ENCODE measurements at places on chromosomes 16 and 17.

- DNase-seq, result no peak
These were observed 27.5 kb downstream of the PIMREG start for GRCh38 chr17:6471531-6472465.

- DNase-seq, result no peak
These were observed 49.1 kb downstream of the STAT5A start for GRCh38 chr17:42337442-42337841.

DNA sequence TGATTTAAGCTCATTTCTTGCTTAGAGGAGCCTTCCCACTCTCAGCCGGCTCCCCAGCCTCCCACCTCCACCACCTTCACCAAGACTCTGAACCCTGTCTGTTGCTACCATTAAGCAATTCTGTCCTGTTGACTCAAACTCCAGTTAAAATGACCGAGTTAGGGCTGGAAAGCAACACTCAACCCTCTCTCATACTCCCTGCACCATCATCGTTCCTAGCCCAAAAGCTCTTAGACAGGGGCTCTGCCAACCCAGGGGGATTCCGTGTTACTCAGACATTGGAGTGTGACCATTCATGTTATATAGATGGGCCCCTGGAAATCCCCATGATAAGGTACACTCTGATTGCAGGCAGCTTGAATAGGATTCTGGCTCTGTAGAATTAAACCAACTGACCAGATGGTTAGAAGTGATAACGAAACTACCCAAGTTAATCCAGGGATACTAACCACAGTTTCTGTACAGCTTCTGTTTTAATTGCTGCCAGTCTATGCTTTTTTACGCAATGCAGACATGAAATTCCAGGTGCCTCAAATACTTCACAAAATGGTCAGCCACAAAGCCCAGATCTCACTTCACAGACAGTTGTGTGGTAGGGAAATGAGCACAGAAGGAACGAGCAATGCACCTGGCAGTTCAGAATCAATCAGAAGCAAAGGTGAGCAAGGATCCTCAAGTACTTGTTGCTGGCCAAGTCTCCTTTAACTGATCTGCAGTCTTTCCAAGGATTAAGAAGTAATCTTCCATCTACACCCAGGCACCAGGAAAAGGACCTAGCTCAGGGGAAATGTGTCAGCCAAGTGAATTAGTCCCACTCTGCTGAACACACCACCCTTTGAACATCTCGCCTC is 2.1 kb downstream of the SSTR2 start:
- DNase-seq, result no peak

DNA sequence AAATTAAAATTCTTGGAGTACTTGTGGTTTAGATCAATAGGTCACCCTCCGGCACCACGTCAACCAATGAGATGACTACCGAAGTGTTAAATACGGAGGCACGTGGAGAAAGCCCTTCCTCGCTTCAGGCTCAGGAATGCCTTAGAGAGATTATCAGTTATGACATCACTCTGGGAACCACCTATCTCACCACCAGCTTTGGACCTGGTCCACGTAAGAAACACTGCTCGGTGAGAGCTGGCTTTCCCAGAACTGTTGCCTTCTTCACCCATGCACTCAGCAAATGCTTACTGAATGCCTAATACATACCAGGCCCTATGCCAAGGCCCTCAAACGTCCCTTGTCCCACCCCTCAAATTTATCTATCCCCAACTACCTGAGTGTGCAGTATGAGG is 71.3 kb downstream of the SMG6 start:
- DNase-seq, result no peak

All from NCI-H2227 treated with DMSO at 0.1 percent for 48 hours (cell line).